ENCODE measurements at places on chromosomes 12 and 14. TPM values are rescaled to one million over a fixed set of nuclear protein-coding genes. Genes with fewer than 3 reads are reported as not detected.

The ACSM4 gene
- not detected for total RNA-seq

The ARF6 gene
- 87.1 TPM for total RNA-seq

The BCL2L2 gene
- 43.6 TPM for total RNA-seq

The CYP27B1 gene
- total RNA-seq, result 3.5 TPM

The KRT82 gene
- not detected for total RNA-seq

The ITGB7 gene
- 14.5 TPM for total RNA-seq

The PTCSC3 gene
- total RNA-seq, result not detected
